Activated effector memory CD4-positive, alpha-beta T cell treated with anti-CD3 and anti-CD28 coated beads, Interleukin-2, amount 50 U/mL, for 16 hours (primary cell): ENCODE measurements at places on chromosomes 1 and 21.

DNA sequence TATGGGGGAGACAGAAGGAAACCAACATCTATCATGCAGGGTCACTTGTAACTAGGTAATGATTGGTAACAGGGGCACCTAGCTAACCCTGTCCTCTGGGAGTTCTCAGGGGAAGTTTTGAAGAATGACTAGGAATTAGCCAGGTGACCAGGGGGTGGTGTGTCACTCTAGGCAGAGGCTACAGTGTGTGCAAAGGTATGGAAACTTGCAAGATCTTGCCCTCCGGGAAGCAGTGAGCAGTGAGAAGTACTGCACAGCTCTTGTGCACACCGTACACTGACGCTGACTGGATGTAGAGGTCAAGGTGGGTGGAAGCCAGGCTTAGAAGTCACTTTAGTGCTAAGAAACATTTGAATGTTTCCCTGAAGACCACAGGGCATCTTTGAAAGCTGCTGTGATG lies 62.9 kb upstream of the LMO4 start:
- no peak for DNase-seq

- DNase-seq: no peak
Observed at GRCh38 chr1:19232524-19232846, 18.8 kb downstream of the EMC1 start.

GRCh38 chr21:34009193-34009592 lies 64.2 kb upstream of the MRPS6 start:
- DNase-seq: no peak

DNA sequence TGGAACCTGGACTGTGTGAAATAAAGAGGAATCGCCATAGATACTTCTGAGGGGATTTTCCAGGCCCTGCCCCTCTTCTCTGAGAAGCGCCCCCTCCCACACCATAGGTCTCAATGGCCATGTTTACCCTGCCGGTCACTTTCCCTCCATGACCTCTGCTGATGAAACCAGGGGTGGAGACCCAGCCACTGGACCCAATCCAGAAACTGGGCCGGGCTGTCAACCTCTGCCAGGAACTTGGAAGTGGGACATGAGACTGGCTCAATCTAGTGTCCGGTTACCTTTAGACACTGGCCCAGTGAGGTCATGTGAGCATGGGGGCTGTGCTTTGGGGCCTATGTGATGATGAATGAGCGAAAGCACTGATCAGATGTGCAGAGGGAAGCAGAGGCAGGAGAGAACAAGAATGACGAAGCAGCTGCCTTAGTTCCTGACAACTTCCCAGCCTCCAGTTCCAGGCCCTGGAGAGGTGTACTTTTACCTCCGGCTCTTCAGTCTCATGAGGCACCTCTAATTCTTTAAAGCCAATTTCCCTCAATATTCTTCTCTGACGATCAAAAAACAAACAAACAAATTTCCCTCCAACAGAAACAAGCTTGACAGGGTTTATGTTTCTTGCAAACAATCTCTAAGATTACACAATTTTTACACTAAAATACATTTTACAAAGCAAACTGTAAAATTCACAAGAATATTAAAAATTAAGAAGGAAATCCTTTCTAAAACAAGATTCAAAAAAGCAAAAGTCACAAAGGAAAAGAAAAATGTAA lies 4.9 kb downstream of the ASAP3 start:
- no peak for DNase-seq

DNA sequence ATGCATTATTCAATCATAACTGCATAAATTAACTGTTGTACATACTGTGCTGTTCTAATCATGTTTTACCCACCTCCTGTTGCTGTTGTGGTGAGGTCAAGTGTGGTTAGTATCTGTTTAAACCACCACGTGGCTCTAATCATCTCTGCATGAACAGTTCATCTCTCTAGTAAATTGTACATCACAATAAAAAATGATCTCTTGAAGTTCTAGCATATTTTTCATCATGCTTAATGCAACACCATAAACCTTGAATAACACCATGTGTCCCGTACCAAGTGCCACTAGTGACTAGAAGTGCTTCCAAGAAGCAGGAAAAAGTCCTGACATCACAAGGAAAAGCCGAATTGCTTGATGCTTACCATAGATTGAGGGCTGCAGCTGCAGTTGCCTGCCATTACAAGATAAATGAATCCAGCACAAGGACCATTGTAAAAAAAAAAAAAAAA lies 51.7 kb downstream of the SNRPE start:
- no peak for DNase-seq

GRCh38 chr1:247528812-247529474 lies 7.3 kb downstream of the OR2C3 start:
- no peak for DNase-seq

DNA sequence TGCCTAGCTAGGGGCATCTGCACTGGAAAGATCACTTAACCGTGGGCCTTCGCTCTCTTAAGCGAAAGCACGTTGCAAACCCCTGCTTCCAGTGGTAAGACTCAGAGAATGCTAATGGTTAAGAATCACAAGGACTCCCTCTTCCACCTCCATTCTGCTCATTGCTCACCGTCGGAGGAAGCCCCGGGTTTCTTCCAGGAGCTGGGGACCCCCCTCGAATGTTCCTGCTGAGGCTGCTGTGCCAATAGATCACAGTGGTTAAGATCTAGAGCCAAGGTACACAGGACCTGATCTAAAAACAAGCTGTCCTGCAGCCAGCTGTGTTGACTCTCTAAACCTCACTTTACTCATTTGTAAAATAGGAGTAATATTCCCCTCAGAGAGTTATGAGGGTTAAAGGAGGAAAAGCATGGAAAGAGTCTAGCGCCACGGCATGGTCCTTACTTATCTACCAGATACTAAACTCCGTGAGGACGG lies 765 bp downstream of the VAMP3 start:
- no peak for DNase-seq

DNA sequence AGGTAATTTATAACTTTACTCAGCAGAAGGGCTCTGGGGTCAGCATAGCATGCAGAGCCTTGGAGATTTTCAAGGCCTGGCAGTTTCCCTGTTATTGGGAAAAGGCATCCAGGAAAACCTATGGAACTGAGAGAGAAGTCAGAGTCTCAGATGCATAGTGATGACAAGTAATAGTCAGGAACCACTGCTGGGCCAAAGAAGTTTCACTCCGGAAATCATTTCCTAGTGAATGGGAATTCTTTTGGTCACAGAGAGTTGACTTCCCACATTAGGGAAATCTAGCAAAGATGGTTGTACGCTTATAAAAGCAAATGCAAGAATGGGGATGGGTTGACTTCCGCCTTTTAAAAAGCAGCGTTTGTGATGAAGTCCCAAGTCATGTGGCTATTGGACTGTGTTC lies 28.4 kb upstream of the RUNX1 start:
- DNase-seq: no peak

GRCh38 chr21:15868940-15869339 lies 139.2 kb downstream of the USP25 start:
- DNase-seq: no peak

GRCh38 chr1:97814804-97815203 lies 106.0 kb downstream of the DPYD start:
- no peak for DNase-seq

- DNase-seq: no peak
Observed at GRCh38 chr1:53325326-53326087, 2.4 kb downstream of the LRP8 start.

GRCh38 chr1:44822981-44823451 lies 14.7 kb downstream of the BTBD19 start:
- peak; percentile 61 for DNase-seq

DNA sequence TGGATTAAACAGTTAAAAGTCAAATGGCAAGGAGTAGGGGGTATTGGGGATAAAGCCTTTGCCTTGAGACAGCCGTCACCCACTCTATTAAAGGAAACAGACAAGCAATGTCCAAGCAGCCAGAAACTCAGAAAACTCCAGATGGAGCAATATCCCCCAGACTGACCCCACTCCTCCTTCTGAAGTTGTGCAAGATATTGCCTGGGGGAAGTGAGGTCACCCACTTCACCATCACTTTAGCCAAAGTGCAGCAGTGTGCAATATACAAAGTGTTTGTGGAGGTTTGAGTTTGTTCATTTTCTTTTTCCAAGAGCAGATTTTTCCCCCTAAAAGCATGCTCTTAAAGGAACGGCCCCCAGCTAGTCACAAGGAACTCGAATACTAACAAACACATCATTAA lies 125.1 kb downstream of the ETS2 start:
- DNase-seq: no peak

DNA sequence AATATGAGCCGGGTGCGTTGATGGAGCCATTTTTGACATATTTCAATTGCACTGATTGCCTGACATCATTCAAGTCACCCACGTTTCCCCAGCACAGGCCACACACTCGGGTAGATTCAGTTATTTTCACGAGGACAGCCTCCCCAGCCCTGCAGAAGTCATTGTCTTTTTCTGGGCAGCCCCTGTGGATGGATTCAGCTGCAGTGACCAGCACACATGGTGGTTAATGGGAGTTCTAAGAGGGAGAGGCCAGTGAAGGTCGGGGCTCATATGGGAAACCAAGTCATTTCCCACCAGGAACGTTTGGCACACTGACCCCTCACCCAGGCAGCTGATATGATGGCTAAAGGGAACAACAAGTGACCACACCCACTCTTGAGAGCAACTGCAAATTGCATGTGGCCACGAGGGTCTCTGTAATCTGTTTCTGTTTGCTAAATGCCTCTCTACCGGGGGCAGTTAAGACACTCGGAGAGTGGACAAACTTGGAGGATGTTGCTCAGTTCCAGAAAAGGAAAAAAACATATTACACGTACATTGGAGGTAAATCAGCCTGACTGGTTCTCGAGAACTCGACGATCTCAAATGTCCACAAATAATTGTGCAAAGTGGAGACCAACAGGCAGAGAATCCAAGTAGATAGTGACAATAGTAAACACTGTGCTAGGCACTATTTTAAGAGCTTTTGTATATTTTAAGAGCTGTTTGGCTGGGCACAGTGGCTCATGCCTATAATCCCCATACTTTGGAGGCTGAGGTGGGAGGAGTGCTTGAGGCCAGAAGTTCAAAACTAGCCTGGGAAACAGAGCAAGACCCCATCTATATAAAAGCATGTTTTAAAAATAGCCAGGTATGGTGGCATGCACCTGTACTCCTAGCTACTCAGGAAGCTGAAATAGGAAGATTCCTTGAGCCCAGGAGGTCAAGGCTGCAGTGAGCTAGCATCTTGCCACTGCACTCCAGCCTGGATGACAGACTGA lies 167.2 kb upstream of the IRF2BP2 start:
- no peak for DNase-seq

GRCh38 chr1:212637902-212638301 lies 29.3 kb downstream of the ATF3 start:
- DNase-seq: no peak

GRCh38 chr1:107244709-107245500 lies 104.1 kb downstream of the NTNG1 start:
- no peak for DNase-seq

DNA sequence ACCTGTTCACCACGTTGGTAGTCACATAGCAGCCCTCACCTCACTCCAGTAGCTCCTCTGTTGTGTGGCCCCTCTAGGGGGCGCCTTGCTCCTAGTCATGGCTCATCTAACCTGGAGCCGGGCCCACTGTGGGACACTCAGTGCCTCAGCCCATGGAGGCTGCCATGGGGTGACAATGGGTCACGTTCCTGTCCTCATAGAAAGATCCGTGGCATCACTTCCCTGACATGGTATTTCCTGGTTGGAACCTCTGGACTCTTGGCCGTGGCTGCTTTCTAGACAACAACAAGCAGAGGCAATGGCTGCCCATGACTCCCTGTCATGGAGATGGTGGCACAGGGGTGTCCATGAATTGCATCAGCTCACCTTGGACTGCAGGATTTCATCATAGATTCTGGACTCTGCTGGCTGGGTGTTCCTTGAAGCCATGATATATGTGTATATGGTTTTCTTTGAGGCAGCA lies 27.5 kb upstream of the SLAMF6 start:
- peak; percentile 85 for DNase-seq

GRCh38 chr21:31445137-31445536 lies 101.1 kb upstream of the TIAM1 start:
- no peak for DNase-seq

GRCh38 chr21:14706712-14707510 lies 160.8 kb upstream of the SAMSN1 start:
- DNase-seq: no peak

DNA sequence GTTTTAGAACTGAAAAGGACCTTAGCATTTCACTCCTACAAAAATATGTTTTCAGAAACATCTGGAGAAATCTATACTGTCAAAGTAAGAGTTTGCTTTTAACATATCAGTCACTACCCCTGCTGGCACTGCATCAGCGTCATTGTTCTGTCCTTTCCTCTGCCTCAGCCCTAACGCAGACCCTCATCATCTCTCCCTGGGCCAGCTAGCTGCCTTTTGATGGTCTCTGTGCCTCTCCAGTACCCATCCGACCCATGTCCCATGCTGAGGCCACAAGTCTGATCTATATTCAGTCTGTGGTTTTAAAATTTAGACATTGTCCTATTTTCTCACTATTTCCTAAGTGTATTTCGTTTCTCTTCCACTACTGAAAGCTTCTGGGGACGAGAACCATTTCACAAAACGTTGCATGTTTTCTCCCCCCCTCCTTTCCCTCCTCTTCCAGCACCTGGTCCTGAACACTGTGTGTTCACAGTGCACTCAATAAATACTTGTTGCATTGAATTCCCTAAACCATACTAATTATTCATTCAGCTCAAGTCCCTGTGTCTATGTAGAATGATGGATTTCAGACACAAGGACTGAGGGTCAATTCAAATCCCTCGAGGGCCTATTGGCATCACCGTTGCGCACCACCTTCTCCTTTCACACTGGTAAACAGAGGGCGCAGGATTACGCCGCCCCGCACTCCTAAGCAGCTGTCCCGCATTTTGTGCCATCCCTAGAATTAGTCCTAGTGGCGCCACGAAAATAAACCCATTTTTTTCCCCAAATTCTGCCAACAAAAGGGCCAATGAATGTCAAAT lies 53.4 kb downstream of the CD2 start:
- no peak for DNase-seq

- DNase-seq: no peak
Observed at GRCh38 chr1:92599184-92599583, 112.5 kb upstream of the GFI1 start.

DNA sequence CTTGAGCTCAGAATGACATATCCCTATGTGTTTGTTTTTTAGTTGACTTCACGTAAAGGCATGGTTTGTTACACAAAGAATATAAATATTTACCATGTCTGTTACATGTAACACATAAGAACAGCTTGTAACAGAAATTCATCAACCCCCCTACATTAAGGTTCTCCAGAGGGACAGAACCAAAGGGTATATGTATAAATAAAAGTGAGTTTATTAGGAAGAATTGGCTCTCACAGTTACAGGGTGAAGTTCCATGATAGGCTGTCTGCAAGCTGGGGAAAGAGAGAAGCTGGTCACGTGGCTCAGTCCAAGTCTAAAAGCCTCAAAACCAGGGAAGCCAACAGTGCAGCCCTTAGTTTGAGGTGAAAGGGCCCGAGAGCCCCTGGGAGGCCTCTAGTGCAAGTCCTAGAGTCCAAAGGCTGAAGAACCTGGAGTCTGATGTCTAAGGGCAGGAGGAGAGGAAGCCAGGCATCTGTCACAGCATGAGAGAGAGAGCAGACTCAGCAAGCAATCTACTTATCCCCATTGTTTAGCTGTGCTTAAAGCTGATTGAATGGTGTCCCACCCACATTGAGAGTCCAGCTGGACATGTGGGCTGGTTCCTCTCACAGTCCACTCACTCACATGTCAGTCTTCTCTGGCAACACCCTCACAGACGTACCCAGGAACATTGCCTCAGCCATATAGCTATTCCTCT lies 15.8 kb downstream of the THRAP3 start:
- no peak for DNase-seq

- no peak for DNase-seq
Observed at GRCh38 chr1:103146166-103146565, 37.8 kb upstream of the COL11A1 start.

GRCh38 chr1:80893115-80893514 lies 907.6 kb upstream of the ADGRL2 start:
- no peak for DNase-seq
